ENCODE measurements at places on chromosomes 1 and 21. TPM values are rescaled to one million over a fixed set of nuclear protein-coding genes. Genes with fewer than 3 reads are reported as not detected.

DNA sequence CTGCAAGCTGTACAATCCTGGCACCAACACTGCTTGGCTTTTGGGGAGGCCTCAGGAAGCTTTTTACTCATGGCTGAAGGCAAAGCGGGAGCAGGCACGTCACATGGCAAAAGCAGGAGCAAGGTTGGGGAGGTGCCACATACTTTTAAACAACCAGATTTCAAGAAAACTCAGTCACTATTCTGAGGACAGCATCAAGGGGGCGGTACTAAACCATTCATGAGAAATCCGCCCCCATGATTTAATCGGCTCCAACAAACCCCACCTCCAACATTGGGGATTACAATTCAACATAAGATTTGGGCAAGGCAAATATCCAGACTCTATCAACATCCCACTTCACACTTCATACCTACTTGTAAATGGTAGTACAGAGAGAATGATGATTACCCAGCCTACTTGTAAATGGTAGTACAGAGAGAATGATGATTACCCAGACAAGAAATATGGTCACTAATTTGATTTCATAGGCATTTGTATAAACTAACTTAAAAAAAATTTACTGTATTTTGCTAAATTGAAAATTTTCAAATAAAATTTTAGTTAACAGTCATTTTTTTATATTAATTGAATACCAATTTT, 24.9 kb downstream of the ATP5PF start:
- no peak for DNase-seq

DNA sequence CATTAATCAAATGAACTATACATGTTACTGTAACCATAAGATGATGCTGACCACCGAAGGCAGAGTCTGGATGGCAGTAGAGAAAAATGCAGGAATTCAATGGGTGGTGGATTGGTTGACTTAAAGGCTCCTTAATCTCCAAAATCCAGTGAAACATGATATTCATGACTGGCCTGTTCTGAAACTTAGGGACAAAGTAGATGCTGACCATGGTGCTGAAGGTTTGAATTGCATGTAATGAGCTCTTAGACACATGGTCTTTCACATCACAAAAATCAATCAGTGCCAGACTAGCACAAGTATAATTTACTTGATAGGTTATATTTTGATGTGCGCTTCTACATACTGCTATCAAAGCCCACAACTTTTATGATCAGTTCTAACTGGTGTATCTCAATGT, 30.9 kb upstream of the NTMT2 start:
- peak; percentile 12 for DNase-seq

- DNase-seq = no peak
Measured at GRCh38 chr1:160204526-160205241, 500 bp upstream of the PEA15 start.

- DNase-seq = no peak
Measured at GRCh38 chr1:15916417-15916816, 59.5 kb downstream of the ZBTB17 start.

GRCh38 chr1:61116421-61116820, 34.1 kb downstream of the NFIA start:
- no peak for DNase-seq

DNA sequence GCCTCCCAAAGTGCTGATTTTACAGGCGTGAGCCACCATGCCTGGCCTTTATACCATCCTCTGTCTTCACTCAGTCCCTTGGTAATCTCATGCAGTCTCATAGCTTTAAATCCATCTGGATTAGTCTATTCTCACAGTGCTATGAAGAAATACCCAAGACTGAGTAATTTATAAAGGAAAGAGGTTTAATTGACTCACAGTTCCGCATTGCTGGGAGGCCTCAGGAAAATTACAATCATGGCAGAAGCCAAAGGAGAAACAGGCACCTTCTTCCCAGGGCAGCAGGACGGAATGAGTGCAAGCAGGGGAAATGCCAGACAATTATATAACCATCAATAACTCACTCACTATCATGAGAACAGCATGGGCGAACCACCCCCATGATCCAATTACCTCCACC, 49.1 kb upstream of the CPLANE2 start:
- DNase-seq = no peak

DNA sequence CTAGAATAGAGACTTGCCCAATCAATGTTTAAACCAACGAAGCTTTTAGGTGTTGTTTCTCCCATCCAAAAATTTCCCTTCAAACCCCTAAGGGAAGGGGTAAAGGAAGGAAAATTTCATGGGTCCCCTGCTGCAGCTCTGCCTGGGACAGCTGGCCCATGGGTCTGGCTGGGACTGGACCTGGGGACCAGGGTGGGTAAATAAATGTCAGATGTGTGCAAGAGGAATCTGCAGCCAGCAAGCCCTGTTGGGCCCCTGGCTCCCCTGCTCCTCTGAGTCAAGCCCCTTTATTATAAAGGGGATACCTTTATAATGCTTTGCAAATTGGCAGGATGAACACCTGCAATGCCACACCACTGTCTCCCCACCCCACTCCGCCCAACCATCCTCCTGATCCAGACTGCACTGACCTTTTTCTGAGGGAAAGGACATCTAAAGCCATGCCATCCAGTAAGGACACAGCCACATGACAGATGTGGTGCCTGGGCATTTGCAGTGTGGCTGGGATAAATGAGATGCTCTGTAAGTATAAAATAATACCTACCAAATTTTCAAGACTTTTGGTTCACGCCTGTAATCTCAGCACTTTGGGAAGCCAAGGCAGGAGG, 1.9 kb upstream of the TMEM125 start:
- no peak for DNase-seq

GRCh38 chr1:20223551-20224419, 37.5 kb upstream of the PLA2G2C start:
- no peak for DNase-seq

- no peak for DNase-seq
Measured at GRCh38 chr1:27314169-27314568, 7.8 kb upstream of the TMEM222 start.

GRCh38 chr1:160107512-160107911, 8.0 kb upstream of the ATP1A2 start:
- DNase-seq = no peak

- DNase-seq = no peak
Measured at GRCh38 chr1:102099916-102100315, 103.2 kb upstream of the OLFM3 start.

- no peak for DNase-seq
Measured at GRCh38 chr1:224781800-224782199, 147.7 kb upstream of the DNAH14 start.

GRCh38 chr21:26148071-26148839, 22.3 kb downstream of the APP start:
- peak; percentile 64 for DNase-seq

DNA sequence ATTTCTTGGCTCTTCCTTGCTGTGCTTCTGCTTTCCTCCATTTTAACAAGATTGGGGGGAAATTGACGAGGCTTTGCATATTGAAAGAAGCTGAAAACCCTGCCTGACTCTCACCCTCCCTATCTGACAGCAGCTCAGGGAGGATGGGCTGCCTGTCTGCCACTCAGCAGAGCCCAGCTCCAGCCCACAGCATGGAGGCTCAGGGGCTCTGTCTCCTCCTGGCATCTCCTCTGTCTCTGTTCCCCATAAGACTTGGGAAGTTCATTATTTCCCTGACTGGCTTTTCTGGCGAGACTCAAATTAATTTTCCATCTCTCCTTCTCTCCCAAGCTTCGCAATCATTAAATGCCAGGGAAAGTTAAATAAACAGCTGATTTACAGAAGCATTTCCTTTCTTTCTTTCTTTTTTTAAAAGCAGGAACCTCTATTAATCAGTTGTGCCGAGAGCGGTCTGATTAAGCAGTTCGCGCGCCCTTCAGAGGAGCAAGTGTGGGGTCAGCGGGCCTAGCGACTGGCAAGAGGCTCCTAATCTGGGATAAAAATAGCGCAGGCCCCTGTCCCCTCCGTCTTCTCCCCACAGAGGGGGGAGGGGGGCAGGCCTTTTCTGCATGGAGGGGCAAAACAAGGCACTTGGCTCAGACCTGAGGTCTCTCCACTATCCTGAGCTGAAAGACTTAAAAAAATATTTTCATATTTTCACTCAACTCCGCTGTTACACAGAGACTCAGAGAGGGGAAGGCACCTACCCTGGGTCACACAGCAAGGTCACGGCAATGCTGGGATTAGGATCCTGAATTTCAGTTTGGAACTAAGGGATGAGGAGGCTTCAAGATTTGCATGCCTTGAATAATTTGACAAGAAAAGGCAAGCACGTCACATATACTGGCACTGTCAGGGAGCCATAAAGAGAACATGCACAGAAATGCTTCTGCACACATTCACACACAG, 170.4 kb downstream of the ACTL8 start:
- DNase-seq = no peak

DNA sequence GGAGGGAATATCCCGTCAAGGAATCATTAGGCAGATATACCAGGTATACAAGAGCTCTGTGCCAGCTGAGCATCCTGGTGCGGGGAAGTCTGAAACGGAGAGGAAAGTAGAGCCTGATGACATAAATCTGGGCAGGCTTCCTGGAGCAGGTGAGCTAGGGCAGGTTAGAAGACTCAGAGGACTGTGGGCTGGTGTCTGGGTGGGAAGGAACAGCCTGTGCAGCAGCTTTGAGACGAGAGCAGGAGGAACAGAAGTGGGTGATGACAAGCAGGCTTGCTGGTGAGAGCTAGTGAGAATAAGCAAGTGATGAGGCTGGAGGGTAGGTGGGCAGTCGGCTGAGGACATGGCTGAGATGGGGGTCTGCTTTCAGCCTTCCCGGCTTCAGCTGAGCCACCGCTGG, 6.7 kb downstream of the CELSR2 start:
- no peak for DNase-seq

GRCh38 chr1:181179987-181180365, 91.5 kb downstream of the IER5 start:
- no peak for DNase-seq

DNA sequence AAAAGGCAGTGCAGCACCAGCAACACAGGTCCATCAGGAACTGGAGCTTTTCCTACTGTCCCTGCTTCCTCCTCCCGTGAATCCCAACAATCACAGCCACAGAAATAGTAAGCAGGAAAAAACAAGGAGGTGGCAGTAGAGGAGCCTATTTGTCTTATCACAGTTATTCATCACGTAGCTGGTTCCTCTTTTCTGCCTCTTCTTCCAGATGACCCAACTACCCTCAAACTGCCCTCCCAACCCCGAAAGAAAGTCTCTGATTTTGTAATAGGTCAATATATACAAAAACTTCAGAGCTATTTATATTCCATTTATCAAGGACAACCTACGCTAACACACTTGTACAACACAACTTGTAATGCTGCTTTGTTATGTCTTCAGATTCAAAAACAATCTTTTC, 21.4 kb downstream of the GNB1 start:
- no peak for DNase-seq

DNA sequence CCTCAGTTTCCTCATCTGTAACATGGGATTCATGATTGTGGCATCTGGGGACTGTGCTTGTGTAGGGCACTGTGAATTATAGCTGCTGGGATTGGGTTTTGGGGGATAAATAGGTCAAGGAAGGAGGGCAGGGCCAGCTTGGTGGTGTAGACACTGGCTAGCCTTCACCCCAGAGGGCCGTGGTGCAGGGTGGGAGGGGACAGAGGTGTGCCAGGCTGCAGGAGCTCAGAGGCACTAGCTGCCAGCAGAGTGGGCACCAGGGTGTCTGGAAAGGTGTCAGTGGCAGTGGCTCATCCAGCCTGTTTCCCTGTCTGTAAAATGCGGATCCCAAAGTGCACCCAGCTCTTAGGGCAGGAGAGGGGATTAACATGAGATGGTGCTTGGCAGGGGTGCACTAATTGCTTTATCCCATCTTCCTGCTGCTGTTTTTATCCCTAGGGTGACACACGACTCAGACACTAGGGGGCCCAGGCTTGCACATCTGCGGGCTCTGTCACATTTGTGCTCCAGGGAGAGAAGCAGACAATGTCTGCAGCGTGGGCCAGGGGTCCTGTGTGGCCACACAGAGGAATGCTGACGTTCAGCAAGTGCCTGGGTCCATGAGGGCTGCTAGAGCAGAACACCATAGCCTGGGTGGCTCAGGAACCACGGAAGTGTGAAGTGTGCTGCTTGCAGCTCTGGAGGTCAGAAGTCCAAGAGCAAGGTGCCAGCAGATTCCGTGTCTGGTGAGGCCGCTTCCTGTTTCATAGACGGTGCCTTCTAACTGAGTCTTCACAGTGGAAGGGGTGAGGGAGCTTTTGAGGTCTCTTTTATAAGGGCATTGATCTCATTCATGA, 19.3 kb downstream of the OBSCN start:
- DNase-seq = peak; percentile 15

- DNase-seq = no peak
Measured at GRCh38 chr1:82245345-82246014, 444.7 kb downstream of the ADGRL2 start.

- no peak for DNase-seq
Measured at GRCh38 chr1:172599912-172600311, 59.0 kb upstream of the FASLG start.

GRCh38 chr1:118954301-118954905, 33.7 kb downstream of the TBX15 start:
- DNase-seq = no peak

DNA sequence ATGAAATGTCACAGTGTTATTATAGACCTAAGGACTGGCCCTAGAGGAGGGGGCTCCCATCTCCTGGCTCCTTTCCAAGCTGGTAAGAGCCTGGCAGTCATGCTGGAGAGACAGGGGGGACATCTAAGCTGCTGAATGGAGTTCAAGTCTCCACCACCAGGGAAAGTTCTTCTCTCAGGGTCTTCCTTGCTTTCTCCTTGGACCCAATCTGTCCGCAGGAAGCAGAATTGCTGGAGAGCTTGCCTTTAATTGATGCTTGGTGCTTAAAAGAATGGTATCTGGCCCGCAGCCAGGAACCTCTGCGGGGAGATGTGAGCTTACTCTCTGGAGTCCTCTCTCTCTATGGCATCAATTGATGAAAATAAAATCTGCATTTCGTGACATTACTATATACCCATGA, 25.1 kb downstream of the IRF2BP2 start:
- no peak for DNase-seq

DNA sequence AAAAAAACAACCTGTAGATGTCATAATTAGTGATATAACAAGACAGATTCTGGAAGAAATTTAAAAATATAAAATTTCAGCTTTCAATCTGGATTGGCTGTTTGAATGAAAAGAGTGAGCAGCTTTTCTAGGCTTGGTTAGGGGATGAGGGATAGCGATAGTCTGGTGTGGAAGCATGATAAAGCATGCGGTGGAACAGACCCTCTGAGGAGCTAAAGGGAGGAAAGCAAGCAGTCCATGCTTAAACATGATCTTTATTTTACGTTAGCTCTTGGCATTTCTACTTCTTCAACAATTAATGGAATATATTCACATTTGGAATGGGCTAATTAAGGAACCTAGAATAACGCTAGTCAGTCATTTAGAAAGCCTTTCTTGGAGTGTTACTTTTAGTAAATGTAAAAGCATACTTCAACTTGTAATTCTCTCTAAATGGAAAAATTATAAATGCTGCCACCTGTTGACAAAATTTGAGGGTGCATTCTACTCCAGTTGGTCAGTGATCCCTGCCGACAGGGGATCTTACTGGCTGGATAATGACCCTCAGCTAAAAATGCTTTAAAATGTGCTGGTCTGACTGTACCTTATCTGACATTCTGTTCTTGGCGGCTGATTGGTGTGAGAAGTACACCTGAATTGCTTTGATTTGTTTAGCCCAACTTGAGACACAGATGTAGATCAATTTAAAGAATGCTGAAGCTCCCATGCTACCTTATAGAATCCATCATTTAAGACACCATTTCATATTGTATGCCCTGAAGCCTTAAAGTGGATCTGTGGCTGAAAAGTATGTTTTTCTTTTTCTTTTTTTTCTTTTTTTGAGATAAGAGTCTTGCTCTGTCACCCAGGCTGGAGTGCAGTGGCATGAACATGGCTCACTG, 61.2 kb downstream of the AK4 start:
- peak; percentile 67 for DNase-seq

The INTS3 gene
- 56.1 TPM for total RNA-seq

The ADORA1 gene
- not detected for total RNA-seq

The TLR5 gene
- 0.16 TPM for total RNA-seq

The SEMA4A gene
- total RNA-seq = 1.5 TPM

The XPR1 gene
- total RNA-seq = 26.7 TPM

Data from endothelial cell of umbilical vein (primary cell).